ENCODE measurements at places on chromosomes 6 and 20.

DNA sequence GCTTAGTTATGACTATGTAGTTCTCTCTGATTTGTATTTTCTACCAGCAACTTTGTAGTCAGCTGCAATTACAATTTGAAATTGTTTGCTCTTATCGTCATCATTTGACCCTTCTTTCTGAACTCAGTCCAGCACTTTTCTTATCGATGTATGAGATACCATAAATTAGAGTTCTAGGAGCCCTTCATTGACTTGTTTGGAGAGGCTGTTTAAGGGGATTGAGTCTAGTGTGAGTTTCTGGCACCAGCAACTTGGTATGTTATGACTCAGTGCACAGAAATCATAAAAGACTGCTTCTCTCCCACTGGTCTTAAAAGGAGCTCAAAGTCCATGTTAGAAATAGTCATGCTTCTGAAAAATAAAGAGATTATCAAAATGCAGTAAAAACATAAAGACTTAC is 190.3 kb downstream of the TENT5A start:
- DNase-seq, result peak; percentile 46

DNA sequence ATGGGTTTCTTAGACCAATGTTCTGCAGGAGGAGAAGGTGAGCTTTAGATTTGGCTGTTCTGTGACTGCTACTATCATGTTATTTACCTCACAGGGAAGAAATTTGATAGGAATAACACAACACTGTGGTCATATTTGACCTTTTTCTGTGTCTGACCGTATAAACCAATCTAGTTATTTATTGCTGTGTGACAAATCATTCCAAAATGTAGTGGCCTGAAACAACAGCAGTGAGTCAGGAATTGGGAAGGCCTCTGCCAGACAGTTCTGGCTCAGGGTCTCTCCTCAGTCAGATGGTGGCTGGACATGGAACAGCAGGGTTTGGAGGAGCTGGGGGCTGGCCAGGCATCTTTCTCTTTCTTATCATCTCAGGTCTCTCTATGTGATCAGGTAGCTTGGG is 33.0 kb downstream of the RIPOR2 start:
- peak; percentile 48 for DNase-seq

DNA sequence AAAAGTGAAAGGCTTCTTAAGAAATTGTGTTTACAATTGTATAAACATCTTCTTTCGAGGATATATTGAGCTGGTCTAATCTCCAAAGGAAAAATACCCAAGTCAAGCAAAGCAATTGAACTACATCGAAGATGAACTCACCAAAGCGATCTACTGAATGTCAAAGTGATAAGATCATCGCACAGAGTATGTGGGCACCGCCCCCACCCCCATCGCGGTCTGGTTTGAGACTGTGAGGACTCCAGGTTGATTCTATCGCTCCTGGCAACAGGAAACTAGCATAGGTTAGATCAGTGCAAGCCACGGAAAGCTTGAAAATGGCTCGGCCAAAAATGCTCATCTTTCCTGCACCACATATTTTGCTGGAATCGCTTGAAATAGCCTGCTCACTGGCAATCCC is 133.2 kb upstream of the RPS6KA2 start:
- DNase-seq, result no peak

GRCh38 chr6:34178357-34179105 is 32.6 kb upstream of the GRM4 start:
- DNase-seq, result no peak

DNA sequence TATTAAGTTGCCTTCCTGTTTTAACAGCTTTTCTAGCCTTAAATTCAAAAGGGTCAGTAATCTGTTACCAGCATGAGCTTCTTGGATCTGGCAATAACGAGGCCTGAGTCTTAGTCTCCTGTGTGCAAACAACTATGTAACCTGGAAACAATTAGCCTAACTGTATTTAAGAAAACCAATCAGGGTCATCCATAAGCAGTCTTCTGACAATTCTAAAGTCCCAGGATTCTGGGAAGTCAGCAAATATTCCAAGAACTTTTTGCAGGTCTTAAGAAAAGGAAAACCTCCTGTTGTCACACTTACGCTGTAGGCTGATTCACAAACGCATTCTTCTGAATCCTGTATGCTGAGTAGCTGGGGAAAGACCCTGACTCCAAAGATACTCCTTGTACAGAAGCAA is 90.4 kb downstream of the COL12A1 start:
- DNase-seq, result peak; percentile 76

DNA sequence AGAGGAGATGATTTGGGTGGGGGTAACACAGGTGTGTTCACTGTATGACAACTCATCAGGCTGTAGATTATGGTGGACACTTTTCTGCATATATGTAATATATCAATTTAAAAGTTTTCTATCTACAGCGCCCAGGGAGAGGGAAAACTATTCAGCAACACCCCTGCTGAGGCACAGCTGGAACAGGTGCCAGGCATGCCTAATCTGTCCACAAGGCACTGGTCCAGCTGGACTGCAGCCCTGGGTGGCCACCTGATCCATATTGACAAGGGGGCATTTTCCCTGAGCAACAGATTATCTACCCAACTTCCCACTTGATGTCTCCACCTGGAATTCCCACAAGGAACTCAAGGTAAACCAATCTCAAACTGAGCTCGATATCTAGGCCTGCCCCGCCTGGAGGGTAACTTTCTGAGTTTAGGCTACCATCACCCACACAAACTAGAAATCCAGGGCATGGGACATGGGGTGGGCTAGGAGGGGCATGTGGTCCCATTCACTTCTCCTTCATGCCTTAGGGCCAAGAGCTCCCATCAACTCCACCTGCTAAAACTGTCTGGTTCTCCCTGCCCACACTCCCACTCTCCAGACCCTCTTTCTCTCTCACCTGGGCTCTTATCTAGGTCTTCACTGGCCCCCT is 4.6 kb downstream of the SLC22A16 start:
- DNase-seq, result no peak

- no peak for DNase-seq
Observed at GRCh38 chr6:125251516-125252220, 50.1 kb downstream of the HDDC2 start.

DNA sequence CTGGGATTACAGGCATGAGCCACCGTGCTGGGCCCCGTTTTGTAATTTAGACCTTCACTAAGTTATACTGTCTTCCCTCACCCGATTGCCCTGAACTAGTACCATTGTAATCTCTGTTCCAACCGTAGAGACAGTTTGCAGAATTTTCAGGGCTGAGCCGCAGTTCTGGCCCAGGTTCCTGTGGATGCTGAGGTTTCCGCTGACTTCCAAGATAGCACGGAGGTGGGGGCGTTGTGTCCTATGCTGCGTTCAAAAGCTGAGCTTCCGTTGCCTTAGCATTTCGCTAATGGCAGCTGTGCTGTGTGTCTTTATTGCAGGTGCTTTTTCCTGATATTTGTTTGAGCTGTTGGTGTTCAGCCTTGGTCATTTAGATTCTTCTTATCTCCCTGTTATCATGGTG is 137.0 kb downstream of the SOX4 start:
- no peak for DNase-seq

DNA sequence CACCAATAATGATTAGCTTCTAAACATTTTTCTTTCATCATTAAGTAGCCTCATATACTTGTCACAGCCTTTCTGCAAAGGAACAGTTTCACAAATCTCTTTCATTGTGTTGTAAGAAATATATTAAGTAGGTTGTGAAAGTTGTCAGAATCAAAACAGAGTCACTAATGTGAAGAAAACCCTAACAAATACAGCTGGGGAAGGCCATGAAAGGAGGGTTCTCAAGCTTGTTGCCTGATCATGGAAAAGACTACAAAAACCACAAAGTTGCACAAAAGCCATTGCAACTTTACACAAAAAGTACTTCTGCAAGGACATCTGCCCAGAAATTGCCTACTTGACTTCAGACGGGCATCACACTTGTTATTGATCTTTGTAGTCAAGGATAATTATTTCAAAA is 216.1 kb downstream of the ALDH8A1 start:
- DNase-seq, result no peak

- peak; percentile 93 for DNase-seq
Observed at GRCh38 chr6:16741112-16742016, 19.9 kb downstream of the ATXN1 start.

- no peak for DNase-seq
Observed at GRCh38 chr6:1611572-1612298, 2.0 kb downstream of the FOXC1 start.

GRCh38 chr20:22524393-22525015 is 59.9 kb downstream of the FOXA2 start:
- no peak for DNase-seq

- no peak for DNase-seq
Observed at GRCh38 chr20:33839591-33839990, 28.4 kb downstream of the CHMP4B start.

DNA sequence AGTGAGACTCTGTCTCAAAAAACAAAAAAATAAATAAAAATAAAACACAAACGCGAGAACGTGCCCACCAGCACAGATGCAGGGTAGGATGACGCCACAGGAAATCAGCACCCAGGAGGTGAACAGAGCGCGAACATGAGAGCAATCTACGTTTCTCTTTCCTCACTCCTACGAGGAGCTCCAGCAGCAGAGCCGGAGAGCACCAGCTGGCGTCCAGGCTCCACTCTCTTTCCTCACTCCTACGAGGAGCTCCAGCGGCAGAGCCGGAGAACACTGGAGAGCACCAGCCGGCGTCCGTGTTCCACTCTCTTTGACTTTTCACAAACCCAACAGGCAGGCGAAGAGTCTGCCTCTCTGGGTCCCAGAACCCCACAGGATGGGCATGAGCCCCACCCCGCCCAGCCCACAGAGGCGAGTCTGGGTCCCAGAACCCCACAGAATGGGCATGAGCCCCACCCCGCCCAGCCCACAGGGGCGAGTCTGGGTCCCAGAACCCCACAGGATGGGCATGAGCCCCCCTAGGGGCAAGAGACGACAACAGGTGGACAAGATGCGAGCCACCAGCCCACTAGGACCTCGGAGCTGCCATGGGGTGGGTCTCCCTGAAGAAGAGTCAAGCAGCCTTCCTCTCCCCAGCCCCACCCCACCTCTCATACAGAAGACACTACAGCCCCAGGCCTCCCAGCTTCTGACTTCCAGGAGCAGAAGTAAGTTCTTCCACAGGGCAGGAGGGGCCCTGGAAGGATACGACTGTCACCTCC is 20.2 kb downstream of the ZBTB46 start:
- DNase-seq, result no peak

- DNase-seq, result peak; percentile 94
Observed at GRCh38 chr20:675453-676314, at the start of gene SCRT2. Gene SCRT2, minus strand, starts transcription at chr20:675802. Its CDS starts 201 bp downstream, at chr20:675601.

DNA sequence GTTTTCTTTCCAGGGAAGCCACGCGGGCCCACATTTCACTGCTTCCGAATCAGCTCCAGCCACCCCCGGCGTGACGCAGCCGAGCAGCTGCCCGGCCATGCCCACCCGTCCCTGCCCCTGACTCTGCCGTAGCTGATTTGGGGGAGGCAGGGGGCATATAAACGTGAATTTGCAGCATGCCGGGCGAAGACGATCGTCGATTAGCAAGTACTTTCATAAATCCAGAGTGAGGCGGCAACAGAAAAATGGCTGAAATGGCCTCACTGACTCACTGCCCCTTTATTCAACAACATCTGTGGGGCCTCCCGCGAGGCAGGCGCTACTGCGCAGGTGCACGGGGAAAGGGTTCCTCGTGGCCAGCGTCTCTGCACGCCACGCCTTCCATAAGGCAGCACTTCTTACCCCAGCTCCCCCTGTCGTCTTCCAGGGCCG is 118.0 kb downstream of the DLL1 start:
- DNase-seq, result no peak

- DNase-seq, result no peak
Observed at GRCh38 chr6:154226461-154226860, 130.1 kb downstream of the IPCEF1 start.

Data from muscle of back (tissue), 13 donors.